ENCODE measurements at places on chromosomes 1 and 21.

DNA sequence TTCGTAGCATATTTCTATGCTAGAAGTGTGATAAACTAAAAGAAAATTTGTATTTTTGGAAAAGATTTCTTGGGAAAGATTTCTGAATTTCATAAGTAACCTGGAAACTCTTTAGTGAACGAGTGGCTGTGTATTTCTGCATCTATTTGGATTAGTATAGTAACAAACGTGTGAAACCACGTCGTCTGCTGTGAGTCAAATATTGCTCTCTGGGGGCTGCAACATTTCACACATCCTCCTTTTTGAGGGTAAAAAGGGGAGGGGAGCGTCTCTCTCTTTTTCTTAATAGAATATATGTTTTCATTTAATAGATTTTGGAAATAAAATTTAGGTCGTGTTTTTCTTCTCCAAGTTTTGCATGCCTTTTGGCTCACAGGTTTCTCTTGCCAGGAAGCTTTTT is 44.8 kb downstream of the LHX9 start:
- no peak for DNase-seq

DNA sequence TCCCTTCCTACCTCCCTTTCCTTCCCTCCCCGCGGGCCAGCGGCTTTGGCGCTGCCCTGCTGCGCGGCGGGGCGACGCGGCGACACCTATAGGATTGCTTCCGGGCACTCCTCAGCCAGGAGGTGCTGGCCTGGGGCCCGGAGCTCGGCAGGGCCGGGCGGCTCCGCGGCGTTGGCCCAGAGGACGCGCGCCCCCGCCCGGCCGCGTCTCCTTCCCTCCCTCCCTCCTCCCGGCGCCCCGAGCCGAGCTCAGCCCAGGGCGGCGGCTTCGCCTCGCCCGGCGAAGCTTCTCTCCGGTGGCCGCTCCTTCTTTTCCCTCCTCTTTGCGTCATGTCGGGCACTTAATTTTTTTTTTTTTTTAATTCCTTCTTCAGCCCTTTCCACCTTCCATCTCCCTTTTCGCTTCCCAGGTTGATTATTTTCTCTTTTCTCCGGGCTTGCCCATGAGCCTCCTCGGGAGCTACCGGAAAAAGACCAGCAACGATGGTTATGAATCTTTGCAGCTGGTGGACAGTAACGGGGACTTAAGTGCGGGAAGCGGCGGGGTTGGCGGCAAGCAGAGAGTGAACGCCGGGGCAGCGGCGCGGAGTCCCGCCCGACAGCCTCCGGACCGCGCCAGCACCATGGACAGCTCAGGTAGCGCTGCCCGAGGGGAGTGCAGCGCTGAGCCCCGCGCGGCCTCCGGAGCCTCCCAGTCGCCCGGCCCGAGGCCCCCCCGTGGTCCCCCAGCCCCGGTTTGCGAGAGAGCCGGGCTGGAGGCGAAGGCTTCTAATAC is at the start of gene DNAJC6:
DNAJC6 (plus strand) TSS at position 240 of the 774 bp plus-strand sequence; CDS start at position 443, 203 bp downstream.
- peak; percentile 17 for DNase-seq

DNA sequence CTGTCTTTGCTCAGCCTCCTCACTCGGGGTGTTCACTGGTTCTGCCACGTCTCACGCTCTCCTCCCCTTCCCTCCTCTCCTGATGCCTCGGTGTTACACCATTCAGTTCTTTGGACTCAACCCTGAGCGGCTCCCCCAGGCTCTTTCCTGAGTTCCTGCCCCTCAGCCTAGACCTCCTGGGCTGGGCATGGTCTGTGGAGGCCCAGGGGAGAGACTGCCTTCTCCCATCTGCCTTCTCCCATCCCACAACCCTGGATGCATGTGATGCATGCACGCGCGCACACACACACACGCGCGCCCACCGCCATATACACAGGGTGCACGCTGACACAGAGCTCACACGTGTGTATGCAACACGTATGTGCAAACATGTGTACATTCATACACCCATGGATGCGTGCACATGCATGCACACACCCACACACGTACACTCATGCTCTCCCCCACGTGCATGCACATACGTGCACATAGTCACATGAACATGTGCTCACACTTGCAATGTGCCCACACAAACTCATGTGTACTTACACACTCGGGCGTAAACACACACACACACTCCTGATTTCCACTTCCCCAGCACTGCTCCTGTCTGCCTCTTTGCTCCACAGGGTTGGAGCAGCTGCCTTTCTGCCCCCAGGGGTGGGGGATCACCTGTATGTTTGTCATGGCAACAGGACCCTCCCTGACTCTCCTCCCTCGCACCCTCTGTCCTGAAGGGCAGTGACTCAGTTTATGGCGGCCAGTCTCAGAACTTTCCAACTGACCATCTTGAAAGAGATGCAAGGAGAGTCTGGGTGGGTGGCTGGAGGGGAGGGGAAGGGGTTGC is 59.0 kb downstream of the HUNK start:
- DNase-seq, result no peak

DNA sequence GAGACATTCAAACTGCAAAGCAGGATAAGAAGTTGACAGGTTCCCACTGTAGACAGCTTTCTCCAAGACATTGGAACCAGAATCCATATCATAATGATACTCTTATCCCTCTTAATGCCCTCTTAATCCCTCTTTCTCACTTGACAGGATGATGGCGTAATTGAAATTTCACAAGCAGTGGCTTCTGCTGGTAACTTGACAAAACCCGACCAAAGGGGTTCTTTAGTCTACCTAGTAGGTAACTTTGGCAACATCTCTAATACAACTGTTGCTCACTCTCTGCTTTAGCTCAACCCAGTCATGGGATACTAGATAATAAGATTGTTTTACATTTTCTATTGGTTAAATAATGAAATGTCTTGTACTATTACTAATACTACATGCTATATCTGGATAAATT is 34.7 kb downstream of the S100A10 start:
- DNase-seq, result no peak

DNA sequence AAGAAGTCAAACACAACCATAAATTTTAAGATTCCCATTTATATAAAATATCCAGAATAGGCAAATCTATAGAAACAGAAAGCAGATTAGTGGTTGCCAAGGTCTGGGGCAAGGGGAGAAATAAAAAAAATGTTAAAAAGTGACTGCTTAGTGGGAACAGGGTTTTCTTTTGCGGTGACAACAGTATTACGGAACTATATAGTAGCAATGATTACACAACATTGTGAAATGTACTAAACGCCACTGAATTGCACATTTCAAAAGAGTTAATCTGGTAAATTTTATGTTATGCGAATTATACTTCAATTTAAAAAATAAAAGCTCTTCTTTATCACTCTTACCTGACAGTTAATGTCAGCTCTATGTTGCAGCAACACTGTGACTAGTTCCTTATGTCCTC is 105.2 kb downstream of the ACBD6 start:
- no peak for DNase-seq

DNA sequence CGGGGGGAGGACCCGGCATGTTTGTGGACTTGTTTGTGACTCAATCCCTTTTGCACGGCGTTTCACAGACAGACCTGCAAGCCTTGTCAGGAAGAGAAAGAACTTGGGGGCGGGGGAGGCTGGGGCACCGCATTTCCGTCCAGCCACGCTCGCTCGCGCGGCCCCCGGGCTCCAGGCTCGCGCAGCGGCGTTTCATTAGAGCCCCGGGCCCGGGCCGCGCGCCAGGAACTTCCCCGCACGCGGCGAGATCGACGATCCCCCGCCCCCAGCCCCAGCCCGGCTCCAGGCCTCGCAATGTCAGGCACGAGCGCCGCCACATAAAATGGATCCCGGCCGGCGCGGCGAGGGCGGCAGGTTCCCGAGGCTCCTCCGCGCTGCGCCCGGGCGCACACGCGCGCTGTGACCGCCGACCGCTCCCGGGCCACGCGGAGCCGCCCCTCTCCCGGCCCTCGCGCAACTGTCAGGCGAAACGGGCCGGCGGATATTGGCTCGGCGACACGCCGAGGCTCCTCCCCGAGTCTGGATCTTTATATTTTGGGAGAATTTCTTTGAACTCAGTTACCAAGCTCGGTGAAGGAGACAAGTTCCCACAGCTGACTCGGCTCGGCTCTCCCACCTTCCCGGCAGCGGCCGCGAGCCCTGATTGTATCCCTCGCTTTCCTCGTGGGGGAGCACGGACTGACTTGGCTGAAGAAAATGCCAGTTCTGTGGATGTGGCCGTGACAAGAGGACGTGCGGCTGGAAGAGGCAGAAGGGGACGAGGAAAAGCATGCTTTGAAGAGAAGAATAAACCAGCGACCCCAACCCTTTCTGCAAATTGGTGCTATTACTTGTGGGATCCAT is at the start of gene KIF26B:
KIF26B (plus strand) TSS at position 557 of the 843 bp plus-strand sequence. CDS start 440 bp downstream, outside the sequence.
- no peak for DNase-seq

- DNase-seq, result peak; percentile 16
These were observed 7.0 kb upstream of the IGSF21 start for GRCh38 chr1:18100491-18101063.

DNA sequence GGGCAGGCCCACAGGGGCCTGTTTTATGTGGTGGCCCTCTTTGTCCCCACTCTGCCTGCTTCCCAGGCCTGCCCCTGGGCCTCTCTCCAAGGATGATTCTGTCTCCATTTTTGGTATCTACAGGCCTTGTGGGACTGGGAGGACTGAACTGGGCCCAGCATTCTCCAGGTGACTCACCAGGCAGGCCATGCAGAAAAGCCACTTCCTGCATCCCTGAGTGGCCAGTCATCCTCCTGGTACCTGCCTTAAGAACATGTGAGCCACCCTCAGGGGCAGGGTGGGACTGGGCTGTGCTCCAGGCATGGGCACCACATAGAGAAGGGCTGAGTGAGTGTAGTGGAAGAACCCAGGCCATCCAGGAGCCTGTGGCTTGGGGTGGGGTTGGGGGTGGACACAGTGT is 20.0 kb upstream of the BCAR3 start:
- DNase-seq, result no peak

DNA sequence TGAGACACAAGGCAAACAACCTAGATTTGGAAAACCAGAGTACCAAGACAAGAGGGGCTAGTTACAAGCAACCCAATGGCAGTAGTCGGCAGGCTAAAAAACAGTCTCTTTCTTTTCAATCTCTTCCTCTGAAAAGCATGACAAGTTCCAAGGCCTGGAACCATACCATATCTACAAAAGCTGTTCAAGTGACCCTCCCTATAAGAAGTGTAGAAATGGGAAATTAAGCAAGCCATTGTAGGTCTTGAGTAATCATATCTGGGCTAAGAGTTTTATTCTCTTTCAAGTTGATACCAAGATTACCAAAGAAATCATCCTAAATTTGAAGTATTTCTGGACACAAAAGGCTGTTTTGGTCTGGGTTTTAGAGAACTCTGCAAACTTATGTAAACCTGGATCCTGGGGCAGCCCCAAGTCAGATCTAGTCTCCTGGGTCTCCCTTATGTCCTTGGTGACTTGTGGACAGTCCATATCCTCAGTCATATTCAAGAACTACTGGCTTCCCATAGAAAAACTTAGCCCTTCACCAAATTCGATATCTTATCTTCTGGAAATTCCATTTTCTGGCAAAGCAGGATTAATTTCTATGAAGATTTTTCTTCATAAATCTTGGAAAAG is 24.7 kb downstream of the FMO3 start:
- DNase-seq, result no peak

DNA sequence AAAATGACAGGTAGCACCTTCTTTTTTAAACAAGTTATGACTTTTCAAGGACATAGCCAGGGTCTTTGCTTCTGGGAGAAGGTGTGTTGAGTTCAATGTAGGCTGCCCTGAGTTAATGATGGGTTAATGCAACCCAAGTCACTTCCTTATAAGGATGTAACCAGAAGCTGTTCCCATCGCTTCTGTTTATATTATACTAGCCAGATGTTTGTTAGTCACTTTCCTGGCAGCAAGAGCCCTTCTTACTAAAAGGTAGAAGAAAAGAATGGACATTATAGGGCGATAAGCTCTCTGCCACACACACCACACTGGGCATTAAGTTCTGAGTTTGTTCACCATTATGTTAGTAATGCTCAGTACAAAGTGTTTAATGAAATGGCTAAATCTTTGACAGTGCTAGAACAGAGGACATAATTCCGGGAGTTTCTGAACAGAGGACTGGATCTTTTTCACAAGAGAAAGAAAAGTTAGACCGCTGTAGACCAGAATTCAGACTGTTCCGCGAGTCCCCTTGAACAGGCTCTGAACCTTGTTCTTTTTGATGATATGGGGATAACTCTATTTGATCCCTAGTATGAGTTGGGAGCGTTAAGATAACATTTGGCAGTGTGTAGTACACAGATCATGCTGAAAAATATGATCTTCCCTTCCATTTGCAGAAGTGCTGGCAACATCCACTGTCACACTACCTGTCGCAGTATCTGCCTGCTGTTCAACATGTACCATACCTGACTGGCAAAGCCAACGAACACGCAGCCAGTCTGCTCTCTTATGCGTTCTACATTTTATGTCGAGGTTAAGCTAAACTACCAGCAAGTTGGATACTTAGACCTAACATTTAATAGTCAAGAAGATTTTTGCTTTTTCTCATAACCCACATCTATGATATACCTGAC is 41.0 kb downstream of the DEGS1 start:
- DNase-seq, result no peak

GRCh38 chr1:23274134-23274505 is 56.8 kb upstream of the HTR1D start:
- DNase-seq, result no peak

DNA sequence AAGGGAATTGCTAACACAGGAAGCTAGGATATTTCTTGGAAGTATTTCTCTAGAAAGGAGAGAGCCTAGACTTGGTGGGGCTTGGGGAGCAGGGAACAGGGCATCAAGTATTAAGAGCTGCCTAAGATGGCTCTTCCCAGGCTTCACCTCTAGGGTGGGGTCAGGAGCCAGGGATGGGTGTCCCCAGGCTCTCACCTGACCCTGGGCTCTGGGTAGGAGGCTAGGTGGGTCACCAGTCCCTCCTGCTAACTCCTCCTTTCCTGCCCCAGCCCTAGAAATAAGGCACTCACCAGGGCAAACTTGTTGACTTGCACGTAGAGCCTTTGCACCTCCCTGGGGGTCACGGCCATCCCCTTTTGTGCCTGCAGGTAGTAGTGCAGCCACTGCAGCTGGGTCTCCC is 15.0 kb downstream of the ETNK2 start:
- DNase-seq, result no peak

DNA sequence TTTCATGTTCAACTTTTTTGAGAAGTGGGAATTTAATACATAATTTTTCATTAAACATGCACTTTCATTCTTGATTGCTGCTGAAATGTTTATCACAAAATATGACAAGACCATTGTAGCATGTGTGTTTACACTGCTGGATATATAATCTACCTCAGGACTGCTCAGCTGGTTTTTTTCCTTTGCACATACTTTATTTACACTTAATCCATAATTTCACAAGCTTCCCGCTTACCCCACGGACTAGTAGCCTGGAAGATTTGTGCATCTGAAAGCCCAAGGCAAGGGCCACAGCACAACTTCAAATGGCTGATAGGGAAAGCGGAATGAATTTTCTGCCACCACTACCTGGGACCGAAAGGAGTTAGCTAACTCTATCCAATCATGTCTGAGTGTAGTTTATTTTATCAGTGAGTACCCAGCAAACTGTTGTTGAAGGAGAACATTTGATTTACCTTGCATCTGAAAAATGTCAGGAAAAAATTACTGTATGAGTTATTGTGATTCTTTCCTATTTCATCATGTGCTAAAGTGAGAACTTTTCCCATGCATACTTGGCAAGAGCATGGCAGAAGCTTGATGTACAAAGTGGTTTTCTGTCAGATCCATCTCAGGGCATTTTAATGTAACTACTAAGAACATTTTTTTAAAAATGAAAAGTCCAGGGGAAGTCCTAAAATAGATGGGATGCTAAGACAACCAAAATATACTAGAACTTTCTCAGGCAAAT is 558.2 kb upstream of the USP24 start:
- DNase-seq, result no peak
